NCI-H446 (cell line): ENCODE measurements at places on chromosomes 2 and 18.

DNA sequence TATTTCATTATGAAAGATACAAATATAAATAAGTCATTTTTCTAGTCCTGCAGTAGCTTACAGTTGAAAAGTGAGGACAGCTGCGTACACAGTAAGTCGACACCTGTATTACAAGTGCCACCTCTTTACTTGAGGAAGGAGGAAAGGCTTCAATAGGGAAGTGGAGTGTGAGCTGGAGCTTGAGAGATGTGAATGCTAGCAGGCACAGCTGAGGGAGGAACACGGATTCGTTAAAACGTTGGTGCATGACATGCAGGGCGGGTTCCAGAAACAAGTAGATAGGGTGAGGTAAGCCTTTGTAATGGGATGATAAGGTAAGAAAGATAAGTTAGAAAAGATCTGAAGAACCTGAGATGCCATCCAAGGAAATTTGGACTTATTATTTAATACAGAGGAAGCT is 98.1 kb upstream of the CSRNP3 start:
- no peak for DNase-seq

DNA sequence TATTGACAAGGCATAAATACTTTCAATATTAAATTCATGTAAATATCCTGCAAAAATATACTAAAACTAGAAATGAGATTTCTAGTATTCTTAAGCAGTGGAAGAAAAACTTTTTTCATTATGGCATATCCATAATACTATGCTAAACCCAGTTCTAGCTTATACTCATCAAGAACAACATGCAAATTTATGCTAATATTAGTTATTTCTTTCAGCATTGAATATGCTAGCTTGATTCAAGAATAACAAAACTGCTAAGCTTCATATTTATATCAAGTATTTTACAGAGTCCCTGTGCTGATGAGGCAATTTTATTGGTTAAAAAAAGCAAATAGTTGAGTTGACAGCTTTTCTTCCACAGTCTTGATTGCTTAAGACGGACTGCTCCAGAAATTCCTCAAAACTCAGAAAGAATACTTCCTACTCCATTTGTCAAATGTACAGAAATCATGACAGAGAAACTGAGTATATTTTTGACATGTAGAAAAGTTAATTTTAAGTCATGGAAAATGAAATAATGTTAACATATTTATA is 105.0 kb downstream of the PIGN start:
- DNase-seq, result no peak

DNA sequence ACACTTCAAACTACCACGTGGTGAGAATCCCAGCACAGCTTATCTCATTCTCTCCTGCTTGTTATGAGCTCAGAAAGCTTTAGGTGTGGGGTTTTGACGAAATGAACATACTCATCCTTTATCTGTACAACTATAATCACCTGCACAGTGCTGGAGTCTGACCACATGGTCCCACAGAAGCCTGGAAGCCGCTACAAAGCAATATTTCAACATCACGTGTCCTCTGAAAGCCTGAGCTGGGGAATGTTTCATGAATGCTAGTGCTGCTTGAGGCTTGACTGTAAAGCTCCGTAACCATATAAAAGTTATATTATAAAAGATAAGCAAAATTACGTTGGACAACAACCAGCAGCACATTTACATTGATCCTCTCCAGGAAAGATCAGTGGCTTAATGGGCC is 43.9 kb downstream of the PIEZO2 start:
- no peak for DNase-seq

- no peak for DNase-seq
Measured at GRCh38 chr2:39361511-39361910, 75.6 kb downstream of the MAP4K3 start.

DNA sequence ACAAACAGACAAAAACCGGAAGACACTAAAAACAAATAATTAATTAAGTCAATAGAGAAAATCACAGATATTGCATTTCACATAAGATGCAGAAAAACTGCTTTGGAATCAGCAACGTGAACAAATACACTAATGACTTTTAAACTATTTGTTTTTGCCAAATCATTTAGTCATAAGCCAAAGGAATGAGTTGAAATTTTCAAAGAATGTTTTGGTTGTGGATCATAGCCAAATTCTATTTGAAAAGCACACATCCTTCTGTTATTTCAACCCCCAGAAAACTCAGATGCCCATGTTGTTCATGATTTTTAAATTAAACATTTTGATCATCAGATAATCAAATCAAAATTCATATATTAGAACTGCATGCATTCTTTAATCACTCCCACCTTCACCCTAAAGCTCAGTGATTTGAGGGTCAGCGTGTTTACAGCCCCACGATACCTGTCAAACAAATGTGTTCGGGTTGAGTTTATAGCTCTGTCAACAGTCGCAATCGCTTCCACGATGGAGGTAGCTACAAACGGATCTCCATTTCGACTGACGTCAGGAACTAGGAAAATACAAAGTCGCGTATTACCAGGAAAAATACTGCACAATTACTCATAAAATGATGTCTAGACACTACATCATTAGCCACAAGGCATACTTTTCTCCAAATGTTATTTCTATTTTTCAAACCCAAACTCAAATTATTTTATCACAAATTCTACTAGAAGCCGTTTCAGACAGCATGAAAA is 90.2 kb downstream of the PXDN start:
- no peak for DNase-seq

- DNase-seq, result no peak
Measured at GRCh38 chr2:231123362-231123898, 1.4 kb downstream of the HTR2B start.

DNA sequence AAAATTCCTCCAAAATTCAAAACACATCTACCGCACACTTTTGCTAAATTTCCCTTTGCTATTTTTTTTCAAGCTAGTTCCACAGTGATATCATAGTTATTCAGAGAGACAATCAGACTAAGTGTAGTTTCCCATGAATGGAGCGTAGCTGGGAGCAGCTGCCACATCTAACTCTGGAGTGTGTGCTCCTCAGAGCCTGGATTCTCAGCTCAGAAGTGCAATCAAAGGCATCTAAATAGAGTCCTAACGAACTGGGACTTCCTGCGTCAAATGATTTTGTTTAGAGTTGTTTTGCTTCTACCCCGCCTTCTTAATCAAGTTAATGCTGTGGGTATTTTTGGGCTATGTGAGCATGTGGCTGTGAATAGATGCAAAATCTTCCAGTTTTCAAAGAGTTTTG is 160.3 kb downstream of the TMEM18 start:
- no peak for DNase-seq

DNA sequence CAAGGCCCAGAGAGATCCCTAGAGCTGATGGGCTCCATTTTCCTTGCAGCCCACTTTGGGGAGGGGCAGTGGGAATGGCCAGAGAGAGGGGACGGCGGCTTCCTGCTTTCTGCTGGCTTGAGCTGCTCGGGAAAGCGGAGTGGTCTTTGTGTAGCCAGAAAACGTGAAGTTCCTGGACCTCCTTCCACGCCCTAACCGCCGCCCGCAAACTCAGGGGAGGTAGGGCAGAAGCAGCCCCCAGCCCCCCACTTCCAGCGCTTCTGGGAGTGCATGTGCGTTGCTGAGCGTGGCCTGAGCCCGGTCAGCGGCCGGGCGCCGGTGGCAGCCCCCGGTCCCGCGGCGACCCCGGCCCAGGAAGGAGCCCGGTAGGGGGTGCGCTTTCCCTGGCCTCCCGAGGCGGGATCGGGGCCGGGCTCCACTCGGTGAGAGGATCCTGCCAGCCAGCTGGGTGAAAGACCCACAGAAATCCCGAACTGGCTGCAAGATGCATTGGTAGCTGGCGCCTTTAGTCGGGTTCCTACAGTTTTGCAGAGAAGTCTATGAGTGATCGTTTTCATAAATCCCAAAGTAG is 25.3 kb upstream of the BOD1L2 start:
- no peak for DNase-seq

- no peak for DNase-seq
Measured at GRCh38 chr2:18546567-18546966, 13.9 kb downstream of the RDH14 start.

GRCh38 chr2:130345091-130345490 is 2.4 kb downstream of the IMP4 start:
- DNase-seq, result no peak

DNA sequence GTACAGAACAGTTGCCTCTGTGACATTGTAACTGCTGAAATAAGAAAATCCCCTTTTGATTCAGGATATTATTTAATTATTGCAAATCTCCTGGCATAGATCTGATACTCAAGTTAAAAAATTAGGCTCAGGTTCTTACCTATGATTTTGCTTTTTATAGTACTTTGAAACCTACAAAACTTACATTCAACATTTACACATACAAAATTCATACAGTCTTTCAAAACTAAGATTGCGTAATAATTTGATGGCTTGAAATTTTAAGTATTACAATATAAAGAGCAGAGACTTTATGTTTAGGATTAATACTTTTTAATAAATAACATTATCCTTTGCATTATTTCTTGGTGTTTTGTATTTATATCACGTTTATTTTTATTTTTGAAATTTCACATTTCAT is 291.1 kb downstream of the CCDC102B start:
- no peak for DNase-seq

GRCh38 chr2:223889229-223889628 is 51.8 kb upstream of the AP1S3 start:
- no peak for DNase-seq

DNA sequence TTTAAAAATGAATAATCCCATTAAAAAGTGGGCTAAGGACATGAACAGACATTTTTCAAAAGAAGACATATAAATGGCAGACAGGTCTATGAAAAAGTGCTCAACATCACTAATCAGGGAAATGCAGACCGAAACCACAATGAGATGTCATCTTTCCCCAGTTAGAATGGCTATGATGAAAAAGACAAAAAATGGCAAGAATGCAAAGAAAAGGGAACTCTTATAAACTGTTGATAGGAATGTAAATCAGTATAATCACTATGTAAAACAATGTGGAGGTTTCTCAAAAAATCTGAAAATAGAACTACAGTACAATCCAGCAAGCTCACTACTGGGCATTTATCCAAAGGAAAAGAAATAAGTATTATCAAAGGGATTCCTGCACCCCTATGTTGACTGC is 169.2 kb downstream of the METTL4 start:
- DNase-seq, result no peak

DNA sequence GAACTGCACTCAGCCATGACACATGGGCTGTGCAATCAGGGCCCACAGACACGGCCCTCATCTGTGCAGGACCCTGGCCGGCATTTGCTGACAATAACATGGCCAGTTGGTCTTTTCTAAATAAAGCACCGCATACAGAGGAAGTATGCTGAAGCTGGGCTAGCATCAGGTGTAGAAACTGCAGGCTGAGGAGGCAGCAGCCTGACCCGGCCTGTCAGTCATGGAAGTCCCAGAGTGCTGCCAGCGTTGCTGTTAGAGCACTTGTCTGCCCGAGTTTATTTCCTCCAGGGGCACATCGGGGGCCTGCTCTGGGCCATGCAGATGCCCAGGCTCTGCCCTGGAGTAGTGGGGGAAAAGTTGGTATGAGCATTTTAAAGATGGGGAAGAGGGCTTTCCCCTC is 4.1 kb upstream of the PTPN18 start:
- DNase-seq, result no peak

DNA sequence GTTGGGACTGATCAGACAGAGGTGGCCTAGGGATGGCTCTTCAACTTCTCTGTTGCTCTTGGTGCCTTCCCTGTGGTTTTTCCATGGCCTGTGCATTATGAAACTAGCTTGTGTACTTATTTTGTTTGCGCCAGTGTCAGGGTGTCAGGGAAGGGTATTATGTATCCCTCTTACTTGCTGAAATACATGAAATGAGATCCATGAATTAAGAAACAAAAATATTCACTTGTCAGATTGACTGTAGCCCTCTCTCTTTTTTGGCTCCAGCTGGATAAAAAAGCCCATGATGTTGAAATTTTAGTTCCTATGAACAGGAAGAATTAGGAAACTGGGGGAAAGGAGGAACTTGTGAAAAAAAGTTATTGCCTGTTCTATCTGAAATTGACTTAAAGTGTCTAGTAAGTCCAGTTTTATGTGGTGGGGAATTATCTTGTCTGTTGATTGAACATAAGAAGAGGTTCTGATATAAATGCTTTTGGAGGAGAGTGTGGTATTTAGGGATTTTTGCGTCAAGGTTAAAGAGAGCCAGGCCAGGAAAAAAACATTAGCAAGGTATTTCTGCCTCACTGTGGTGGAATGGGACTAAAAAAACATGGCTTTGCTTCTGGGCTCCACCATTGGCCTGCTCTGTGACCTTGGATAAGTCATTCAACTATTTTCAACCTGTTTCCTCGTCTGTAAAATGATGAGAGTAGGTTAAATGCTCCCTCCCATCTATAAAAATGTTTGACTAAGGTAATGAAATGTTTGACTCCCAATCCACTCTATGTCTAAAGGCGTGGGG is 12.0 kb downstream of the UGP2 start:
- no peak for DNase-seq

GRCh38 chr18:53941601-53942338 is 282.7 kb downstream of the MBD2 start:
- peak; percentile 20 for DNase-seq

- DNase-seq, result no peak
Measured at GRCh38 chr2:108571286-108571685, 37.0 kb downstream of the LIMS1 start.

GRCh38 chr2:28469947-28470535 is 25.8 kb upstream of the PLB1 start:
- DNase-seq, result no peak

- no peak for DNase-seq
Measured at GRCh38 chr2:160892204-160892603, 268.0 kb upstream of the TANK start.

DNA sequence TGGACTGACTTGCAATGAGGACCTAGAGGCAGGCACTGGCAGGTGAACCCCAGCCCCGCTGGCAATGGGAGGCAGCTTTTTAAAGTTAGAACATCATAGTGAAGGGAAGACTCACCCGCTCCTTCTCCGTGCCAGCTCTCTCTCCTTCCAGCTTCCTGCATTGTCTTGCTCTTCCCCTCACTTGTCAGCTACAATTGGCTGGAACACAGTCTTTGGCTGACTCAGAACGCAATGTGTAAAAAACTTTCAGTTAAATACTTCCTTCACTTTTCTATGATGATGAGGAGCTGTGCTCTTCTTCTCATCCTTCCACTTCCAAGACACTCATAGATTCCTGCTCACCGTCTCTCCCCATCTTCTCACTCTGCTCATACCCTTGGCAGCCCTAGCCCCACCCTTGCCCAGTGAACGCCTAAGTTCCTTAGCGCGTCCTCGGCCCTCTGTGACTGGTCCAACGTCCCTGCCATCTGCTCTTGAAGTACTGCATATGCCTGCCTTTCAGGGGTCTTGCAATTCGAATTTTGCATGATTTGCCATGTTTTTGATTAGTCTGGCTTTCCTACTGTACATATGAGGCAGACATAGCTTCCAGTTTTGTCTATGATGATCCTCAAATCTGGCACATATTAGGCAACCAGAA is 118.0 kb upstream of the TMEM200C start:
- DNase-seq, result no peak
